D721Med (cell line): ENCODE measurements at places on chromosomes 4 and X.

- no peak for DNase-seq
Observed at GRCh38 chrX:32533848-32534247, 677.5 kb downstream of the DMD start.

GRCh38 chr4:85092536-85092935 lies 126.0 kb upstream of the WDFY3 start:
- no peak for DNase-seq

DNA sequence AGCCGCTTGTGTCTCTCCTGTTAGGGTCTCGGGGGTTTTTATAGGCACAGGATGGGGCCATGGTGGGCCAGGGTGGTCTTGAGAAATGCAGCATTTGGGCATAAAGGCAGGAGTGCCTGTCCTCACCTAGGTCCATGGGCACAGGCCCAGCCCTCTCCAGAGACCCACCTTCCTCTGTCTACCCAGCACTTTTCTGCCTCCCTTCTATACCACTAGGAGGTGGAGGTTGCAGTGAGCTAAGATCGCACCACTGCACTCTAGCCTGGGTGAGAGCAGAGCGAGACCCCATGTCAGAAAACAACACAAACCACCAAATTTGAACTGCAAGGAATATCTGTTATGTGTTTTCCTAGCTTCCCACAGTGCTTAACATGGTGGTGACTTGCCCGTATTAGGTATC lies 38.0 kb downstream of the MOB1B start:
- DNase-seq, result no peak

DNA sequence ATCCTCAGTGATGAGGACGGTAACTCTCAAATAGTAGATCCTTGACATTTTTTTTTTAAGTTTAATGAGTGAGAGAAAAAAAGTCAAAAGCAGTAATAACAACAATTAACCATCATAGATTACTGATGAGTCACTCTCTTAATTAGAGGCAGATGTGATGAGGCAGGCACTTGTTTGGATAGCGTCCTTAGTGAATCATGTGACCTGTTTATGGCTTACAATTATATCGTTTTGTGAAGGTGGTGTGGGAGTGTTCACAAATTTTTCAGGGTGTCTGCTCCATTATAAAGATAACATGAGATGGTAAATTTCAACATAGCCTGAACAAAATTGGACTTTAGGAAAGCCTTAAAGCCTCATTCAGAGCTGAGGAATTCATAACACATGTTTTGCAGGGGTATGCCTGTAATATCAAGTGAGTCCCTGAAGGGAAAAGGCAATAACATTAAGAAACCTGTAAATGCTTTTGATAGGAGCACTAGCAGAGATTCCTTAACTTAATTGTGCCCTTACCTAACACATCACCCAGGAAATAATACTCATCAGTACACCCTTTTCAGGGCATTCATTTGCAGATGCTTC lies 51.9 kb upstream of the XIAP start:
- DNase-seq, result no peak

- no peak for DNase-seq
Observed at GRCh38 chr4:86845593-86845992, 3.6 kb downstream of the SLC10A6 start.

GRCh38 chrX:117895418-117895817 lies 221.2 kb downstream of the KLHL13 start:
- no peak for DNase-seq

DNA sequence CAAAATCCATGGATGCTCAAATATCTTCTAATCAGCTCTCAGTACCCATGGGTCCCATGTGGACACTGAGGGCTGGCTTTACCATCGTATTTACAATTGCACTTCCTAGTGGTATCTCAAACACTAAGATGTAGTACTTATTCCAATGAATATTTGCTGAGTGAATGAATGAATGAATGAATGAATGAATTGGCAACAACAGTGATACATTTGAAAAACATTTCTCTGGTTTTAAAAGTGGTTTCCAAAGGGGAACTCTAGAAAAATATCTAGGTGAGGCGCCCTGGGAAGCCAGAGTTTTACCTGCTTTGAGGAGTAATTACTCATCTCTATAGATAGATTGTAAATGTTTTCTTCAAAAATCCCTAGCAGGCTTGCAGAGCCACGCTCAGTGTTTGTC lies 76.6 kb downstream of the CYTL1 start:
- DNase-seq, result no peak

GRCh38 chr4:95601356-95601755 lies 52.6 kb upstream of the UNC5C start:
- DNase-seq, result no peak

DNA sequence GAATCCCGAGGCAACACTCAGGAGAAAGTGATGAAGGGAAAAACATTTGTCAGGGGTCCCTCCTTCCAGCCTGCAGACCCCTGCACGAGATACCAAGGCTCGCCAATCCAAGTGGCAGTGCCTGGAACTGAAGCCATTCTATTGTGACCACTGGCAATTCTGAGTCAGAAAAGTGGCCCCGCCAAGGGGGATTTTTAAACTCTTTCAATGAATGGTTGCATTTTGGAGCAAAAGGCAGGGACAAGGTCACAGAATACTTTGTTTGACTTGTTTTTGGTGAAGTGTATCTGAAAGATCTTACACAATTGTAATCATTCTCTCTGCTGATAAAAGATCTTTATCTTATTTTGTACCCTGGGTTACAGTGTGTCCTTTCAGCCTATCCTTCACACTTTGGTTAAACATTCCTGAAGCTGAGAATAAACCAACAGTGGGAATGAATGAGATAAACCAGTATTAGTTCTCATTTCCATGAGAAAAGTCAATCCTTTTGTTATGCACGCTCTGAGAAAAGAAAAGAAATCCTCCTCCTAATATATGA lies 115.9 kb upstream of the PDLIM3 start:
- DNase-seq, result no peak

- DNase-seq, result no peak
Observed at GRCh38 chr4:10096978-10097335, 19.6 kb downstream of the WDR1 start.

- no peak for DNase-seq
Observed at GRCh38 chrX:109635146-109635545, 10.2 kb upstream of the KCNE5 start.

DNA sequence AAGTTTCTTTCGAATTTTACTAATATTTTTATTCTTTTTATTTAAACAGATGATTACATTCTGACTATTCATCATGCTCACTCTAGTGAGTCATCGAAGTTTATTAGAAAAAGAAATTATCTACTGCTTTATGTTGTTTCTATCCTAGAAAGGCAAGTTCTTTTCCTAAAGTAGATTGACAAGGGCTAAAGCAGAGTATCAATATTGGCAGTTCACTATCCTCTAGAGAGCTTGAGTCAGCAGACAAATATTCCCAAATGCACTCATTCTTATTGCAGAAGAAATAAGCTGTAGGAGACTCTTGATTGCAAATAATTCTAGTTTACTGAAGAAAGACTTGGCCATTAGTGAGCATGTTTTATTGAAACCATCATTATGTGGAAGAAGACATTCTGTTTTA lies 911.8 kb downstream of the CENPC start:
- no peak for DNase-seq

DNA sequence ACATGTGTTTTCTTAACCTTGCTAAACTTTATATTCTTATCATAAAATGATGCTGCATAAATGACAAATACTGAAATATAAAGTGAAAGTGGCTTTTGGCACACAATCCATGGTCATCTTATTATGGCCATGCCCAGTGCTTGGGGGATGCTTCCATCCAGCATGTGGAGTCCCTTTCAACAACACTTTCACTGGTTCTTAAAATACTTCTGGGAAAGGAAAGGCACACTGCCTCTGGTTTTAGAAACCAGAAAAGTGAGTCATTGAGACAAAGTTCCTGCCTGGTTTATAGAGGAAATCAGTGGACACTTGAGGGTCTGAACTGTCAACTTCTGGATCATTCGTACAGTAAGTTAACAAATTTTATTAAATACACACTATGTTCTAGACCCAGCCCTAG lies 248.0 kb upstream of the ADAMTS3 start:
- DNase-seq, result no peak

GRCh38 chr4:124188595-124188994 lies 523.9 kb downstream of the ANKRD50 start:
- DNase-seq, result no peak

DNA sequence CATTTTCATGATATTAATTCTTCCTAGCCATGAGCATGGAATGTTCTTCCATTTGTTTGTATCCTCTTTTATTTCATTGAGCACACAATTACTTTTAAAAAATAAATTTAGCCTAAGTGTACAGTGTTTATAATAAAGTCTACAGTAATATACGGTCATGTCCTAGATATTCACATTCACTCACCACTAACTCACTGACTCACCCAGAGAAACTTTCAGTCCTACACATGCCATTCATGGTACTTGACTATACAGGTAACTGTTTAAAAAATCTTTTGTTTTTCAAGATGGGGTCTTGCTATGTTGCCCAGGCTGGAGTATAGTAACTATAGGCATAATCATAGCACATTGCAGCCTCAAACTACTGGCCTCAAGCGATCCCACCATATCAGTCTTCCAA lies 348.1 kb downstream of the RAPGEF2 start:
- DNase-seq, result no peak
